ENCODE measurements at places on chromosomes 7 and 10. TPM values are rescaled to one million over a fixed set of nuclear protein-coding genes. Genes with fewer than 3 reads are reported as not detected.

GRCh38 chr10:12880423-12880822, 121.1 kb downstream of the CCDC3 start:
- H3K36me3 ChIP-seq: no peaks in the 10 kb centered on the region
- H3K4me3 ChIP-seq: no peak overlapping the region
- H3K27ac ChIP-seq: no peak overlapping the region

DNA sequence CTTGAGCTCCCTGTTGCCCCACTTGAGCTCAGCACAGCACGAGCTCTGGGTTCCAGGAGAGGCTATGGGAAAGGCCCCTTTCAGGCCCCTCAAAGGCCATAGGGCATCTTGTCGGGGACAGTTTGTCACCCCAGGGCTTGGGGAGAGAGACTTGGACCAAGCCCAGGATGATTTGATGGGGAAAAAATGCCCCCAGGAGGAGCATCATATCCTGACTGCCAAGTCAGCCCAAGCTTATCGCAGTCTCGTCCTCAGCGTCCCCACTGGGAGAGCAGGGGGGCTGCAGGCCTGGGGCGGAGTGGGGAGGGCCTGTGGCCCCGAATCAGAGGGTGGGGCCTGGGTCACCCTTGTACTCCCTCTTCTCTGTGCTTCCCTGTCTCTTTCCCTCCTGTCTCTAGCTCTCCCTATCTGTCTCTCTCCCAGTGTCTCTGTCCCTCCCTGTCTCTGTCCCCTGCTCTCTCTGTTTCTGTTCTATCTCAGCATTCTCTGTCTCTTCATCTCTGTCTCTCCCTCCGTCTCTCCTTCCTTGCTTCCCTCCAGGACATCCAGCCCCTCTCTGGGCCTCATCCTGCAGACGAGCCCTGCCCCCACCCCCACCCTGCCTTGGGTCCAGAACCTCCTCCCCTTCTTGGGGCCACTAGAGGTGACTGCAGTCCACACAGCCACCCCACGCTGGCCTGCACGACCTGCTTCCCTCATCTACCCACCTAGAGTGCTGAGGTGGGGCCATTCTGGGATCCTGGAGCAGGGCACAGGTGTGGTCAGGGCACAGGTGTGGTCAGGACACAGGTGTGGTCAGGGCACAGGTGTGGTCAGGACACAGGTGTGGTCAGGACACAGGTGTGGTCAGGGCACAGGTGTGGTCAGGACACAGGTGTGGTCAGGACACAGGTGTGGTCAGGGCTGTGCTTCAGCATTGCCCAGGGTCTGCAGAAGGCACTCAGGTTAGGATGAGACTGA, 17.3 kb upstream of the GRIFIN start:
- H3K4me3 ChIP-seq: no peak overlapping the region
- no peak for DNase-seq
- no peak overlapping the region for H3K27ac ChIP-seq
- no peaks in the 10 kb centered on the region for H3K27me3 ChIP-seq
- no peaks in the 10 kb centered on the region for H3K36me3 ChIP-seq

- H3K27ac ChIP-seq: peak overlapping the region; percentile 8
- peaks cover 6% of the 10 kb centered on the region for H3K36me3 ChIP-seq
- H3K4me1 ChIP-seq: peaks cover 14% of the 10 kb centered on the region
- DNase-seq: peak; percentile 83
Observed at GRCh38 chr10:101558204-101558603, 29.9 kb downstream of the POLL start.

- H3K4me1 ChIP-seq: peaks cover 24% of the 10 kb centered on the region
- no peaks in the 10 kb centered on the region for H3K27me3 ChIP-seq
- H3K4me3 ChIP-seq: no peak overlapping the region
Observed at GRCh38 chr7:44084701-44085100, 2.4 kb upstream of the POLM start.

DNA sequence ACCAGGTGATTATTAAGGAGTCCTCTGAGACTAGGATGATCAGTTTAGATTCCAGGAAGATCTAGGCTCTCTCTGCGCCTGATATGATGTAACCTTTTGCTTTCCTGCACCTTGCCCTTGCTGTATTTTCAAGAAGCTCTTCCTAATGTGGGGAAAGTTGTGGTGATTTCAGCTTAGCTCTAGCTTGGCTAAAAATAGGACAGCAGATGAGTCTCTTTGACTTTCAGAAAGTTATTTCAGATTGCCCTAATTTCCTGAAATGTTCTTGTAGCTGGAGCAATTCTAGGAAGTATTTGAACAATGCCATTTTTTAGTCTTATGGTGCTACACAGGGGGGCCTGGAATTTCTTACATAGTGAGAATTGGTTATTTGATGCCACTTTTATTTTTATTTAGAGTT, 3.8 kb downstream of the LCOR start:
- no peaks in the 10 kb centered on the region for H3K27me3 ChIP-seq
- peaks cover 40% of the 10 kb centered on the region for H3K4me1 ChIP-seq
- no peak overlapping the region for H3K27ac ChIP-seq
- no peaks in the 10 kb centered on the region for H3K36me3 ChIP-seq
- no peak overlapping the region for H3K4me3 ChIP-seq

DNA sequence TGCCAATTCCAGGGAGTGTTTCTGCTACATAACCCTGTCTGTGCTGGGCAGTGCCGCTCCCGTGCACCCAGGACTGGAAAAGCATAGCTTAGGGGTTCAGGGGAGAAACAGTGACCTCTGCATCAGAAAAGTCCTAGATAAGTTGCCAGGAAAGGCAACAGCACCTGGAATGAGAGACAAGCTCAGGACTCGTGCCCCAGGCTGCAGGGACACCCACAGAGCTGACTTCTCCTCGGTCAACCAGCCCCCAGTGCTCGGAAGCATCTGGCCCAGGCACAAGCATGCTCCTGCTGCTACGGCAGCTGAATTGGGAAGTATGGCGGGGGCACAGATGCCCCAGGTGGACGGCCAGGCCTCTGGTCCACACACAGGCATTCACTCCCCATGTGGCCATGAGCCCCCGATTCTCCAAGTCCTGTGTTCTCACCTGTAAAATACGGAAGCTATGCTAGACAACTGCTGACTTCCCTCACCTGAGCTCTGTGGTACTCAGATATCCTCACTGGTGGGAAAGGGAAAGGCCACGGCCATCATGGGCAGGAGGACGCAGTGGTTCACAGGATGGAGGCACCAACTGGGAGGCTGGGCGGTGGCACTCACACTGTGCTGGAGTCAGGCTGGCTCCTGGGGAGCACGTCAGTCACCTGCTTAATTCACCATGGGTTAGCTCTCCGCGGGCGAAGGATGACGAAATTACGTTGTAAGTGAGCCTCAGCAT, 220.5 kb downstream of the PTPRN2 start:
- H3K27ac ChIP-seq: no peak overlapping the region
- no peaks in the 10 kb centered on the region for H3K4me1 ChIP-seq
- H3K27me3 ChIP-seq: no peaks in the 10 kb centered on the region
- no peak overlapping the region for H3K4me3 ChIP-seq
- DNase-seq: no peak

The SEMA4G gene
- not detected for polyA plus RNA-seq

- H3K4me1 ChIP-seq: no peaks in the 10 kb centered on the region
- H3K27ac ChIP-seq: no peak overlapping the region
- DNase-seq: no peak
- no peaks in the 10 kb centered on the region for H3K27me3 ChIP-seq
Observed at GRCh38 chr7:82745117-82745516, 301.5 kb upstream of the CACNA2D1 start.

DNA sequence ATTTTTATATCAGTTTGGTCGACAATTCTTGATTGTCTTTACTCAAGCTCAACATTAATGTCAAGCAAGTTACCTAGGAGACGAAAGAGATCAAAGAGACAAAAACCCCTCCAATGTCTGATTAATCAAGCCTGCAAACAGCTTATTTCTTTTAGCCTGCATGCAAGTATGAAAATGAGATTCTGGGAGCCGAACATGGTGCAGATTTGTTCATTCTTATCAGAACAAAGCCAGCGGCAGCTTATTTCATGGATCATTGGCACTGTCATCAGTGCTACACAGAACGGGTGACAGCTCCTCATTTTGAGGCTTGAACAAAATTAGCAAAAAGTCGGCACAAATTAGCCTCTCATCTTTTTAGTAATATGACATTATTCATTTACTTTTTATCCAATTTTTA, 26.5 kb downstream of the FAM204A start:
- no peak for DNase-seq
- no peaks in the 10 kb centered on the region for H3K27me3 ChIP-seq
- H3K4me3 ChIP-seq: no peak overlapping the region
- peaks cover 40% of the 10 kb centered on the region for H3K36me3 ChIP-seq

GRCh38 chr10:31549896-31550295, 230.9 kb downstream of the ZEB1 start:
- H3K36me3 ChIP-seq: no peaks in the 10 kb centered on the region
- no peaks in the 10 kb centered on the region for H3K4me1 ChIP-seq
- no peak for DNase-seq

DNA sequence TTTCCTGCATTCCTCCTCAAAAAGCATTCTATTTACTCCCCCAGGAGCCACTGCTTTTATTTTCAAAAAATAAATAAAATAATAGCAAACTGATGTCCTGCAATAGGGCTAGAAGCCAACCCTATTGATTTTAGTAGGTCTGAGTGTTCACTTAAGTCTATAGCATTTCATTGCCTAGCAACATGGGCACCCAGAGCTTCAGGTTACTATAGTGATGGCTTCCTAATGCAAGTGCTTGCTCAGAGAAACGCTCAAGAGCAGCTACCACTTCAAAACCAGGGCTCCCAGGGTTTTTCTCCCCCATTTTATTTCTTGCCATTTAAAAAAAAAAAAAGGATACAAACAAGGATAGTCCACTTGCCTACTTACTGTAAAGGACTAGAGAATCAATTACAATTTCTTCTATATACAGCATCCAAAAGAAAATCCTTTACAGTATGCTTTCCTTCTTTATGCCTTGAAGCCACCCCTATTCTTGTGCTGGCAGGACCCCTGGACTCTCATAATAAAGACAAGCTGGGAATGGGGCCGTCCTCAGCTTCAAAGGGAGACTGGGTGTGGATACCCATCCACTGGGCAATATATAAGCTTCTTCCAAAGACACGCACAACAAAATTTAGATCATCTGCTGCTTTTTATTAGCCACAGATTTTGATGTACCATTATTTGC, 133.3 kb downstream of the VPS41 start:
- no peak overlapping the region for H3K4me3 ChIP-seq
- no peaks in the 10 kb centered on the region for H3K4me1 ChIP-seq
- H3K36me3 ChIP-seq: peaks cover 51% of the 10 kb centered on the region
- no peak for DNase-seq
- H3K27me3 ChIP-seq: no peaks in the 10 kb centered on the region

- H3K36me3 ChIP-seq: no peaks in the 10 kb centered on the region
- H3K4me1 ChIP-seq: no peaks in the 10 kb centered on the region
- H3K4me3 ChIP-seq: no peak overlapping the region
- no peak for DNase-seq
- no peaks in the 10 kb centered on the region for H3K27me3 ChIP-seq
Observed at GRCh38 chr10:108911814-108912541, 1011.3 kb downstream of the XPNPEP1 start.

DNA sequence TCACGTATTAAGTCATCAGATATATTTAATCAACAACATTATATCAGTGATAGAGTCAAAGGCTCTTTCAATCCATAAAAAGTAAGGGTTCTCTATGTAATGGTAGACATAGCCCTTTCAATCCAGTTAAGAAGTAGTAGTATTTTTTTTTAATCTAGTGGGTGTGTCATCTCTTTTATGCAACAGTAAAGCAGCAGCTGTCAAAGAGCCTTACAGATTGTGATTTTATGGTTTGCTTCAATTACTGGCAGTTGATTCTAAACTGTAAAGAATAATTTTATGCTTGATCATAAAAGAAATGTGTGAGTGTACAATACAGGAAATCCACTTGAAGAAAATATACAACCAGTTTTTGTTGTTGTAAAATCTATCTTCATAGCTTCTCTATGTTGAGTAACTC, 902.6 kb upstream of the MBL2 start:
- H3K27me3 ChIP-seq: no peaks in the 10 kb centered on the region
- DNase-seq: no peak
- no peaks in the 10 kb centered on the region for H3K4me1 ChIP-seq
- H3K27ac ChIP-seq: no peak overlapping the region

DNA sequence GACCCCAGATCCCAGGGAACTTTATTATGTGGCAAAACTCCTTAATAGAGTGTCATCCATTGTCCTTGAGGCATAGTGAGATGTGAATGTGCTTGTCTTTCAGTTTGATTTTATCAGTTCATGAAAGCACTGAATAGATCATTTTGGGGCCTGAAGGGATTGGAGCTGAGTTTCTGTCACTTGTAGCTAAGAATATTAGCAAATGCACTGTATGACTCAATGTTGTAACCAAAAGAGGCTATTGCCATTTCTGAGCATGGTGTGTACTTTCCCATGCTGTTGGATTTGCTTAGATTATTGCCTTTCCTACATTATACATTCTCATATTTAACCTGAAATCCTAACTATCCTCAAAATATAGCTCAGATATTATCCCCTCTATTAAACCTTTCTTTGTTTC, 130.4 kb downstream of the PRKG1 start:
- H3K36me3 ChIP-seq: no peaks in the 10 kb centered on the region
- no peak overlapping the region for H3K27ac ChIP-seq
- no peak for DNase-seq
- H3K4me1 ChIP-seq: no peaks in the 10 kb centered on the region
- no peaks in the 10 kb centered on the region for H3K27me3 ChIP-seq

- no peaks in the 10 kb centered on the region for H3K36me3 ChIP-seq
- no peaks in the 10 kb centered on the region for H3K4me1 ChIP-seq
- no peak for DNase-seq
- no peak overlapping the region for H3K4me3 ChIP-seq
Observed at GRCh38 chr7:74051629-74052410, 23.8 kb downstream of the ELN start.

DNA sequence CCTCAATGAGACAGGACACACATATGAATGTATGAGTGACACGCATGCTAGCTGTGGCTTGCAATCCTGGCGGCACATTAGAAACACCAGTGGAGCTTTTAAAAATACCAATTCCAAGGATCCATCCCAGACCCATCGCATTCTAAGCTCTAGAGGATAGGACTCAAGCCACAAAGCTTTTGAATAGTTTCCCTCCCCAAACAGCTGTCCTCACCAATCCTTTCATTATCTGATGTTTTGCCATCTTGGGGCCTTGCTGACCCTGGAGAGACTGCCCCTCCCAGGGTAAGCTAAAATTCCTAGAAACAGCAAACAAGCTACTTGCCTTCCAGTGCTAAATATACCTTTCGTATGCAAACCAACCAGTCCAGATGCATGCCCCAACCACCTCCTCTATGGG, 8.9 kb upstream of the TM9SF3 start:
- no peaks in the 10 kb centered on the region for H3K4me1 ChIP-seq
- no peak overlapping the region for H3K4me3 ChIP-seq
- H3K27ac ChIP-seq: no peak overlapping the region
- no peaks in the 10 kb centered on the region for H3K36me3 ChIP-seq
- no peaks in the 10 kb centered on the region for H3K27me3 ChIP-seq

GRCh38 chr7:95446618-95447017, 11.8 kb upstream of the PON2 start:
- no peak overlapping the region for H3K4me3 ChIP-seq
- H3K4me1 ChIP-seq: no peaks in the 10 kb centered on the region
- DNase-seq: no peak
- no peaks in the 10 kb centered on the region for H3K36me3 ChIP-seq
- H3K27me3 ChIP-seq: no peaks in the 10 kb centered on the region

- H3K27ac ChIP-seq: peak overlapping the region; percentile 68
- H3K4me1 ChIP-seq: peaks cover 12% of the 10 kb centered on the region
- peak overlapping the region; percentile 92 for H3K4me3 ChIP-seq
- DNase-seq: no peak
- H3K36me3 ChIP-seq: no peaks in the 10 kb centered on the region
Observed at GRCh38 chr10:30999070-30999712, 32.5 kb downstream of the ZNF438 start.

GRCh38 chr7:89077992-89078391, 282.5 kb upstream of the TEX47 start:
- no peak overlapping the region for H3K27ac ChIP-seq
- no peaks in the 10 kb centered on the region for H3K4me1 ChIP-seq
- no peaks in the 10 kb centered on the region for H3K27me3 ChIP-seq

The DNAJC30 gene
- polyA plus RNA-seq: 12.8 TPM

Data from CD4-positive, CD25-positive, alpha-beta regulatory T cell (primary cell).